ENCODE measurements at places on chromosomes 16 and 17.

GRCh38 chr17:7560172-7561027 lies 1.3 kb upstream of the SENP3 start:
- DNase-seq: no peak

- no peak for DNase-seq
These were observed 9.4 kb downstream of the OR4D2 start for GRCh38 chr17:58176200-58176599.

DNA sequence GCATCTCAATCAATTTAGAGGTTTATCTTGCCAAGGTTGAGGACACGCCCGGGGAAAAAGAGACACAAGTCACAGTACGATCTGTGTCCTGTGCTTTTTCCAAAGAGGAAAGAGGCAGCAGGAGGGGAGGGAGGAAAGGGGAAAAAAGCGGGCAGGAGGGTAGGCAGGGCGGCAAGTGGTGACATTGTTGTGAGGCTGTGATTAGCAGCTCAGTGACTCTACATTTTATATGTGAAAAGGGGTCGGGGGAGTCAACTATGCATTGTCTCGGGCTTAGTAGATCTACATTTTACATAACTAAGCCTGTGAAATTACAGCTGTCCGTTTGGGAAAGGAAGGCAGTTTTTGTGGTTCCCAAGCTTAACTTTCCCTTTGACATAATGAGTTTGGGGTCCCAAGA lies 22.2 kb upstream of the RIPOR1 start:
- no peak for DNase-seq

DNA sequence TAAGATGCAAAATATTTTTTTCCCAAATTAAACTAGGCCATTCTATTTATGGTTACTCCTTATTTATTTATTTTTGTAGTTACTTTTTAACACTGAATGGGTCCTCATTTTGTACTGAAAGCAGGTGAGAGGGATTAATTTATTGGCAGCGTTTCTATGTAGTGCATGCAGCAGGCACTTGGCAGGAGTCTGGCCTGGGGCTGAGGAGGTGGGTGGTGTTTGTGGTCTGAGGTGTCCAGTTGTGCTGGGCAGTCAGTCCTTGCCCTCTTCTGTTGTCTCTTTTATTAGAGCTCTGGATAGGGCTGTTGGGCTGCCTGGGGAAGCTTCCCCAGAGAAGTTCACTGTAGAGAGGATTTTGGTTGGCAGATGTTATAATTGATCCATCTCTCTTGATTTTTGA lies 12.7 kb downstream of the SEC14L1 start:
- DNase-seq: no peak

DNA sequence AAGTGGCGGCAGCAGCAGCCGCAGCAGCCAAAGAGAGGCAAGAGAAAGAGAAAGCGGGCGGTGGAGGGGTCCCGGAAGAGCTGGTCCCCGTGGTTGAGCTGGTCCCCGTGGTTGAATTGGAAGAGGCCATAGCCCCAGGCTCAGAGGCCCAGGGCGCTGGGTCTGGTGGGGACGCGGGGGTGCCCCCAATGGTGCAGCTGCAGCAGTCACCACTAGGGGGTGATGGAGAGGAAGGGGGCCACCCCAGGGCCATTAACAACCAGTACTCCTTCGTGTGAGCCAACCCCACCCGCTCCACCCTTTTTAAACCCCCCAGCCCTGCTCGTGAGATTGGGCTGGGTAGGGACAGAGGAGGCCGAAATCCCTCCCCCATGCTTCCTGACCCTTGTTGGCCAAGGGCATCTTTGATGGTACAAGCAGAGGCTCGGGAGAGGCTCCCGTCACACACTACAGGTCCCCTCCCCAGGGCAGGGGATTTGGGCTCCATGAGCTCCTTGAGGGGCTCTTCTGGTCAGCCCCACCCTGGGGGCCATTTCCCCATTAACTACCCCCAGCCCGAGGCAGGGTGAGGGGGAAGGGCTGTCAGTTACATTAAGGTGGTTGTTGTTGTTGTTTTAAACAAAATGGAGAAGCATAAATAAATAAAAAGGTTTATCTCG lies 4.6 kb upstream of the ATP2A1 start:
- no peak for DNase-seq
